Globus pallidus (tissue), 1 donor: ENCODE measurements at places on chromosomes 2 and 18.
A peak's percentile ranks its signal among the peaks of the same experiment; 100 is the strongest.

DNA sequence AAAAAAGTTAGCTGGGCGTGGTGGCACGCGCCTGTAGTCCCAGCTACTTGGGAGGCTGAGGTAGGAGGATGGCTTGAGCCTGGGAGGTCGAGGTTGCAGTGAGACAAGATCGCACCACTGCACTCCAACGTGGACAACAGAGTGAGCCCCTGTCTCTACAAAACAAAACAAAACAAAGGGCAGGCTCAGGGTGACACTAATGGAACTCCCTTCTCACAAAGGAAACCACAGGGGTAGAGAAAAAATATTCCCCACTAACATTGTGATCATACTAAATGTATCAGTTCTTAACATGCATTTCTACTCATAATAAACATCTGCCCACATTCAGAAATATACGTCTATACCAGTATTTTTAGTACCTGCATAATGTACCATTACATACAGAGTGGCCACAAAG lies 21.1 kb downstream of the STAM2 start:
- DNase-seq: no peak

DNA sequence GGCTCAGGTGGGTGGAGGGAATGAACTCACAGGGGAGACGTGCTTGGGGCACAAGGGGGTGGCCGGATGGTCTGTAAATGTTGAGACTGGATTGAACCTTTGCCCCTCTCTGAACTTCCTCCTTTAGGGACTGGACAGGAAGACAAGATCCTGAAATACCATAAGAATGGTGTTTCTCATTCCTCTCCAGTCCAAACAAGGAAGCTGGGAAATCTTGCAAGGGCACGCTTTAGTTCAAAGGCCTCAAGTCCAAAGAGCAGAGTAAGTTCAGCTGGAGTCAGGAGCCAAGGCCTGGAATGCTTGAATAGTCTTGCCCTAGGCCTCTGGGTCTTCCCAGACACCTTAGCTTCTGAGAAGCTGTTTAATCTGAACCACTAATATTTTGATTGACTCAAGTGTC lies 52.4 kb upstream of the SIX3 start:
- DNase-seq: no peak

GRCh38 chr2:196481324-196481697 lies 158.2 kb upstream of the CCDC150 start:
- DNase-seq: no peak

DNA sequence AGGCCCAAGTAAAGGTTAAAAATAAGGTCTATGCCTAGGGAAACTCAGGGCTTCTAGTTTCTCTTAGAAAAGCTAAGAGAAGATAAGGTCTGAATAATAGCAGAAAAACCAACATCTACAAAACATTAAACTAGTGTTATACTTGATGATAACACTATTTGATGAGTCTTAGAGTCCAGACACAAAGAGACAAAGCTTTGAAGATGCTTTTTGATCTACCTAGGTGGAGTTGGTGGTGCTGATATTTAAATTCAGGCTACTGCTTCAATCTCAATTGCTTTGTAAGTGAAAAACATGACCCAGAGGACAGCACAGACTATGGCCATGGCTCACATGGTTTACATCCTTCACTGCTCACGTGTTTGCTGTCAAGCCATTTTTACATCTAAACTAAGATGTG lies 11.7 kb upstream of the MFF start:
- DNase-seq: no peak

- no peak for DNase-seq
Measured at GRCh38 chr2:8217468-8218030, 464.3 kb upstream of the ID2 start.

GRCh38 chr18:3119401-3120341 lies 100.1 kb downstream of the MYOM1 start:
- DNase-seq: no peak

DNA sequence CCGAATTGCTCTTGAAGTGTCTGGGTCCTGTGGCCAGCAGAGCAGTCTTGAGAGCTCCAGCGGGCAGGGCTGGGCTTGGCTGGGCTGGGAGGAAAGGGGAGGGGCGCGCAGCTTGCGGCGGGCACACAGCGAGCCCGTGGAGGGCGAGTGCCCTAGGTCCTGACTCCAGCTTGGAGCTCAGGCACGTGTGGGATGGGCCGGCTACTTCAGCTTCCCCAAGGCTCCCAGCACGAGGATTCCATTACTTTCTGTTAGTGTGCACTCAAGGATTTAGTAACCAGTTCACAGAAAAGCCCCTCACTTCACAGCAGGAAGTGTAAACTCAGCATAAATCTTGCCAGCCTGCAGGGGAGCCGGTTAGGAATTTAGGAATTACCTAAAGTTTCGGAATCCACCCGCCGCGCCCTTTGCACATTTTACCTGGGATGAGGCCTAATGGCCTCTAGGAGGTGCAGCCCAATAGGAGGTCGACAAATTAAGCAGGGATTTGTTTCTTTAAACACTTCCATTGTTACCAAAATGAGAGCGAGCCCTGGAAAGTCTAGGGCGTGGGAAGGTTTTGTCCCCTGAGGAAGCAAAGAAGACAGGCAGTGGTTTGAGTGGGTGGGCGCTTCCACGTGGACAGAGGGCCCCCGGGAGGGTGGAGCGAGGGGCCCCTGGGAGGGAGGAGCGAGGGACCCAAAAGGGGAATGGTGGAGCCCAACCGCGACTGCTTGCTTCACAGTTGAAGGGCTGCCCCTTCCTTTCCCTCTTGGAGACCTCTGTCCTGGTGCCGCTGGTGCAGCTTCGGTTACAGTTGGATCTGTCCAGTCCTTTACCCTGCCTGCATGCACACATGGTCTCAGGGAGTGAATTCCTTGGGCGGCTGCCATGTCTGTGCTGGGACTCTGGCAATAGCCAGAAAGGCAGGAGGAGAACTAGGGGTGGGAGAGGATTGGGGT lies 93.3 kb downstream of the CTAGE1 start:
- DNase-seq: peak; percentile 14

GRCh38 chr2:119366161-119366648 lies 429 bp downstream of the C2orf76 start:
- DNase-seq: no peak

GRCh38 chr2:202017940-202018339 lies 15.7 kb upstream of the FZD7 start:
- no peak for DNase-seq

DNA sequence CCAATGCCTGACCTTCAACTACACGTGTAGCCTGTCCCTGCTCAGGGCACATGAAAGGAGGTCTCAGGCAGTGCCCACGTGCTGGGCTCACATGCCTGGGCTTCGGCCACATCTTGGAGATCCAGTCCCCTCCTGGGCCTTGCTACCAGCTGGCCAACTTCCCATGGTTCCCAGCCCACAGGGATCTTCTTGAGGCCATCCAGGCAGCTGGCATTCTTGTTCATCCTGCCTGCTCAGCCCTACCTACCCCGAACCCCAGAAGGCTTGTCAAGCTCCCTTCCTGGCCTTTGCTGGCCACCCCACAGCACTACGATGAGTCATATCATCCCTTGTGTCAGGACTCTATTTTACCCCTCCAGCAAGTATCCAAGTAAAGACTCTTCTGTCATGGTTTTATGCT lies 97.1 kb downstream of the ZBTB7C start:
- no peak for DNase-seq

DNA sequence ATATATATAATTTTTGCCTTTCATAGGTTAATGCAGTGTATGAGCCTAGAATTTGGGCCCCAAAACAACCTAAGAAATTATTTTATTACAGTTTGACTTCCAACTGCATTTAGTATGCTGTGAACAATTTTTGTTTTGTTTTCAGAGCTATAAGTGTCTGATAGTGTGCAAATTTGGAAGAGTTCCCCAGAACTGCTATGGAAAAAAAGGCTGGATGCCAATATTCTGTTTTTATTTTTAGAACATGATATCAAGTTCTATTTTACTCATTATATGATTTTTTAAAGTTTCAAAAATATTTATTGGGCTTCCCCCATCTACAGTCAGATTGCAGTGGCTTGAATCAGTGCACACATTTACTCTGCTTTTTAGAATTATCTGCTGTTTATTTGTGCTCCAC lies 42.6 kb downstream of the MRPS9 start:
- DNase-seq: no peak

DNA sequence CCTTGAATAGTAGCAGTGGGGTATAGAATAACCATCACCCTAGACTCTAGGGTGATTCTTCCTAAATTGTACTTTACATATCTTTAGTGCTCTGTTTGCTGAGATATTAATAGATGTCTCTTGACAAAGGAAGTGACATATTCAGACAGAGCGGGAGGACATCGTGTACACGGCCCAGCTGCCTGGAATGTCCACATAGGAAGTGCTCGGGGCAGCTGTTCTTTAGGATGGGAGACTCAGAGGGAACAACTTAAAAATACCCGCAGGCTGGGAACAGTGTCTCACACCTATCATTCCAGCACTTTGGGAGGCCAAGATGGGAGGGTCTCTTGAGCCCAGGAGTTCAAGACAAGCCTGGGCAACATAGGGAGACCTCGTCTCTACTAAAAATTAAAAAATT lies 206.1 kb downstream of the FAM210A start:
- no peak for DNase-seq

- no peak for DNase-seq
Measured at GRCh38 chr2:235373171-235373570, 120.7 kb upstream of the AGAP1 start.

- no peak for DNase-seq
Measured at GRCh38 chr18:48735080-48735676, 196.3 kb downstream of the CTIF start.

GRCh38 chr2:200318940-200319435 lies 12.5 kb downstream of the SPATS2L start:
- DNase-seq: no peak

DNA sequence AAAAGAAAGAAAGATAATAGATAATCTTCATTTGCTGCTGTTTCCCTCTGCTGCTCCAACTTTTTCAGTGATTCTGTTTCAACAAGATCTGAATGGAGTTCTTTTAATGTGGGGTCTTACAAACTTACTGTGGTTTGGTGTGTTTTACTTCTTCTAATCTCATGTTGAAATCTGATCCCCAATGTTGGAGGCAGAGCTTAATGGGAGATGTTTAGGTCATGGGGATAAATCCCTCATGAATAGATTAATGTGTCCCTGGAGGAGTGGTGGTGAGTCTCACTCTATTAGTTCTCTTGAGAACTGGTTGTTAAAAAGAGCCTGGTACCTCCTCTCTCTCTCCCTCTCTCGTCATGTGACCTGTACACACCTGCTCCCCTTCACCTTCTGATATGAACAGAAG lies 442.4 kb downstream of the EPHA4 start:
- no peak for DNase-seq

DNA sequence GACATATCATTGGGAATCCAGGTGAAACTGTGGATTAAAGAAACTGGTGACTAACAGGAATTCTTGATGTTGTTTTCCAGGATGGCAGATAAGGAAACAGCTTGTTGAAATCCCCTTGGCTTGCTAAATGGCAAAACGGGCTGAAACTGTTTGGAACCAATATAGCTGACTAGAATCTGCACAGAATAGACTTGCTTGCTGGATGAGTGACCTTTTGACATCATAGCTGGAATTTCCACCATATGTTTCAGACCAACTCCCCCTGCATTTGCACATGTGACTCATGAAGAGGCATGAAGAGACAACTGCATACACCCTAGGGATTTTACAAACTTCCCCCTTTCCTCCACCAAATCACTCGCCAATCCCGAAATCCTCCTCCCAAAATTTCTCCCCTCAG lies 87.7 kb upstream of the LYPD1 start:
- no peak for DNase-seq

- peak; percentile 39 for DNase-seq
Measured at GRCh38 chr2:190277234-190278112, 42.2 kb downstream of the HIBCH start.

- DNase-seq: no peak
Measured at GRCh38 chr2:30122362-30122761, 24.4 kb upstream of the YPEL5 start.

DNA sequence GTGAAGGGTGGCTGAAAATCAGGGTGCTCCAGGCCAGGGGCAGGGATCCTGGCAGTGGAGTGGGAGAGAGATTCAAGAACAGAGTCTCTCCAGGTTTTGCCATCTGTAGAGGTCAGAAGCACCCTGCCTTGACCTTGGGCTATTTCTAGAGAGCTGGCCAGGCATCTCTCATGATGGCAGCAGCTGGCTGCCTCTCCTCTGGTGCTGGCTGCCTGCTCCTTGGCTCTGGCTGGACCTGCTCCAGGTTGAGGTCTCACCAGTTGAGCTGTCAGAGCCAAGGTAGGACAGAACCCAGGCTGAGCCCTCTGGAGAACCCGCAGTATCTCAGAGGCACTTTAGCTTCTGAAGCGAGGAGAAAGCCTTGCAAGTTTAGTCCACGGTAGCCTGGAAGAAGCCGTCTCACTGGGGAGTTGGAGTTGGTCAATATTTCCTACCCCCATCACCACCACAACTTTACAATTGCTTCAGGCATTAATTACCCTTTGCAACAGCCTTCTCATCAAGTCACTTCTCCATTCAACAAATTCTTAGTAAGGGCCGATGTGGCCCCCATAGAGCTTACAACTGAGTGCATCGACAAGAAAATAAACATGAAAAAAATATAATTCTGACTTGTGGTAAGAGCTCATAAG lies 25.6 kb downstream of the GNLY start:
- DNase-seq: no peak

- DNase-seq: peak; percentile 12
Measured at GRCh38 chr2:113755035-113755834, 1.2 kb downstream of the SLC35F5 start.

- DNase-seq: no peak
Measured at GRCh38 chr2:33620-34019, 12.7 kb downstream of the FAM110C start.

DNA sequence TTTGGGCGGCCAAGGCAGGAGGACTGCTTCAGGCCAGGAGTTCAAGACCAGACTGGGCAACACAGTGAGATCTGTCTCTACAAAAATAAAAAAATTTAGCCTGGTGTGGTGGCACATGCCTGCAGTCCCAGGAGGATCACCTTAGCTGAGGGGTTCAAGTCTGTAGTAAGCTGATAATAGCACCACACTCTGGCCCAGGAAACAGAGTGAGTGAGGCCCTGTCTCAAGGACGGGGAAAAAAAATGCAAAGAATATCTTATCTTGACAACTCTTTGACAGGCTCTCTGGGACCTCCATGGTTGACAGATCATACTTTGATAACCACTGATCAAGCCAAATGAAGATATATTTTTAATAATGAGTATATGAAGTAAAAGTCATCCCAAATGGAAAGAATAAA lies 22.7 kb downstream of the USP34 start:
- no peak for DNase-seq

DNA sequence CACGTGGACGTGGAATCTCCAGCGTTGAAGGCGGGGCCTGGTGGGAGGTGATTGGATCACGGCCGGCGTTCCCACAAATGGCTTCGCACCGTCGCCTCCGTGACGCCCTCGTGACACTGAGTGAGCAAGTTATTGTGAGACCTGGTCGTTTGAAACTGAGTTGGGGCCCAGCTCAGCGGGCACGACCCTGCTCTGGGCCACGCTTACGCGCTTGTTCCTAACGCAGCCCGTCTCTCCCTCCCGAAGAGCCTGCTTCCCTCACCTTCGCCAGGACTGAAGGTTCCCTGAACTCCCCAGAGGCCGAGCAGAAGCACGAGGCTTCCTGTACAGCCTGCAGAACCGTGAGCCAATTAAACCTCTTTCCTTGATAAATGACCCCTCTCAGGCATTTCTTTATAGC lies 121.8 kb downstream of the RTP5 start:
- no peak for DNase-seq
